Stimulated activated CD8-positive, alpha-beta memory T cell treated with anti-CD3 and anti-CD28 coated beads, Interleukin-4, amount 100 ng/mL, for 24 hours (primary cell): ENCODE measurements at places on chromosomes 4 and X.
A peak's percentile ranks its signal among the peaks of the same experiment; 100 is the strongest.

DNA sequence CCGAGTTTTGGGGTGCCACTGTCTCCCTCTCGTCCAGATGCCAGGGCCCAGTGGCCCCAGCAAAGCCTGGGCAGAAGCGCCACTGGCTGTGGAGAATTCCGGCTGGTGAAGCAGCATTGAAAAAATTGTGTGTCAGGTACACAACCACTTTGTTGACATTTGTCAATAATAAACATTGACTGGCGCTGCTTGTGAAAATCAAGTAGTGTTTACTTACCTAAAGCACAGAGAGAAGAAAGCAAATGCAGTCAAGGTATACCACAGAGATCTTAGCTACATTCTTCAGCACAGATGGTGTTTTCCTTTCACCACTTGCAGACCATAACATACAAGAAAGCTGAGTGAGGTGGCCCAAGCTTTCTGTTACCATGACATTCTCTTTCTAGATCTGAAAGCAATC is 14.5 kb upstream of the SLC7A11 start:
- no peak for DNase-seq

- DNase-seq: no peak
Measured at GRCh38 chr4:26345565-26345938, 24.7 kb downstream of the RBPJ start.

DNA sequence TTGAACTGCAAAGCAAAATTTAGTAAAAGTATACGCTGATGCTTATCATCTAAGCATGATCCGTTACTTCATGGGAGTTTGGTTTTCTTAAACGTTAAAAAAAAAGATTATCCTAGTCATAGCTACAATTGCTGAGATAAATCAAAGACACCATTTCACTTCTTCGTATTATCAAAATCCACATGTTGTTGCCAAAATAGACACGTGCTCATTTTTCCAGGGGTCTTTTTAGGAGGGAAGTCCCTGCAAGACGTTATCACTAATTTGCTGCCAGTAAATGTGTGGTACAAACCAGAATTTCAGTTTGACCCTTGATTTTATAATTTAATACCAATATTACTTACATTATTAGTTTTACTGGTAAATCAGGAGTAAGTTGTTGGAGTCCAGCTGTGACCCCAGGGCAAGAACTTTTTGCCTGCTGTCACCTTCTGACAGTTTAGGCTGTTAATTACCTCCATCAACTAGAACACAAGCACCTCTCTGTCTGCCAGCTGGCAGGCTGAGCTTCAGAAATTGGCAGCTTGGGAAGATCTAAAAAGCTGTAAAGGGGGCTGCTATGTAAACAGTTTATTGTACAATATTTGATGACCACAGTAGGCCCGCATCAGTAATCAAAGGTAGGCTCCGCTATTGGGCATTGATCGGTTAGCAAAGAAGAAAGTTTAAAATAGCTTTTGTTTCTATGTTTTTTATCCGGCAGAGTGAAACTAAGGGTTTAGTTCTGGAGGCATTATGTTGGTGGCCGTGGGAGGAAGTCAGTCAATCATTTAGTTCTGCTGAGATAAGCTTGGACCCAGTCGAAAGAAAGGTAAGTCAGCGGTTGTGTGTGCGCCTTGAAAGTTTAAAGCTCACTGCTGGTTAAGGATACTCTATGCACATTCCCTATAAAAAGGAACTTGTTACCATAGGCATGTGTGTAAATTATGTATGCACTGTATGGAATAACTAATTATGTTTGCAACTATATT is 196.4 kb downstream of the FBXO8 start:
- no peak for DNase-seq

DNA sequence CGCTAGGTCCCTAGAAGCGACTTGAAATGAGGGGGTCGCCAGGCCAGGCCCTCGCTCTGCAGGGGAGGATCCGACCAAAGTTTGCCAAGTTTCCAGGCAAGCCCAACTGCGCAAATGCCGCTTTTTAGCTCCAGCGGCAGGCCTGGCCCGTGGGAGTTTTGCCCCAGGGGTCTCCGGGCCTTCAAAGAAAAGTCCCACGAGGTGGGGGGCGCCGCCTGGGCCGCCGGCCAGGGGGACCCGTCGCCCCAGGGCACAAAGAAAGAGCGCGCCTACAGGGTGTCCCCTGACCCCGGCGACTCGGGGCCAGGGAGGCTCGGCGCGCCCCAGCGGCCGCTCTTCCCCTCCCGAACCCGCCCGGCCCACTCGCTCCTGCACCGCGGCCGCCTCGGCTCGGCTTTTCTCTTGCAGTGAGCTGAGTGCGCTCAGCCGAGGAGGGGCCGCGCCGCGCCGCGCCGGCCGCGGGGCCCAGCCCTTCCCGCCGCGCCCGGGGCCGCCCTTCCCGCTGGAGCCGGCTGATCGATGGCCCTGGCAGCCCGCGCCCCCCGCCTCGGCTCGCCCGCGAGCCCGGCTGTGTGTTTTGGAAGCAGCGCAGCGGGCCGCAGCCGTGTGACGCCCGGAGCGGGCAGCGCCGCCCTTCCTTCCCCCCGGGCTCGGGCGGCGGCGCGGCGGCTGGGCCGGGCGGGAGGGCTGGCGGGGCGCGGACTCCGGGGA is 754 bp upstream of the KLF3 start:
- no peak for DNase-seq

DNA sequence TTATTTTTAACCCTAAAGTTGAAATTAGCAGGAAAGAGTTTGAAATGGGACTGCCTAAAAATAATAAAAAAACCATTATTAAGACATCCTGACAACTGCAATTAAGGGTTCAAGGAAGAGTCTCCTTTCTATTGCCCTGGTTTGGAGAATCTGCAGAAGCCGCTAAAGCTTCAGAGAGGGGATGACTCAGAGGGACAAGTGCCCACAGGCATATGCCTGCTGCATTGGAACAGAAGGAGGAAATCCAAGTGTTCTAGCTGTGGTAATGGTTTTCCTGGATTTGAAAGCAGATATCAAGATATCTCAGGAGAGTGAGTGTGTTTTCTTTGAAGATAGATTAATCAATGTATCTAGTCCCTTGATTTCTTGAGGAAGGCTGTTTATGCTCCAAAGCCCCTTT is 235.1 kb upstream of the TAPT1 start:
- DNase-seq: no peak

DNA sequence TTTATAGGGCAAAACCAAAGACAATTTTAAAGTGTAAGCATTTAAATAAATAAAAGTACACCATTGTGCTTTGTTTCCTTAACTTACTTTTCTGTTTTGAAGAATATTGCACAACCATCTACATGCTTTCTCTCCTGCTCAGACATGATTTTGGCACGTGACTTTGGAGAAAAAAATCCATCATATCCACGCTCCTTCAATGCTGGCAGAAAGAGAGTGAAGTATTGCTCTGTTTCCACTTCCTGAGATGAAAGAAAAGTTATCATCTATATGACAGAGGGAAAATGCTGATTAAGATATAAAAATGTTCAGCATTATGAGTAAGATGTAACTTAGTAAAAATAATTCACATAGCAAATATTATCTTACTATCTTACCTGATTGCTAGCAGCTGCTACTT is 77.1 kb downstream of the CNOT6L start:
- no peak for DNase-seq

GRCh38 chrX:130726661-130727060 is 176.3 kb downstream of the ENOX2 start:
- no peak for DNase-seq

DNA sequence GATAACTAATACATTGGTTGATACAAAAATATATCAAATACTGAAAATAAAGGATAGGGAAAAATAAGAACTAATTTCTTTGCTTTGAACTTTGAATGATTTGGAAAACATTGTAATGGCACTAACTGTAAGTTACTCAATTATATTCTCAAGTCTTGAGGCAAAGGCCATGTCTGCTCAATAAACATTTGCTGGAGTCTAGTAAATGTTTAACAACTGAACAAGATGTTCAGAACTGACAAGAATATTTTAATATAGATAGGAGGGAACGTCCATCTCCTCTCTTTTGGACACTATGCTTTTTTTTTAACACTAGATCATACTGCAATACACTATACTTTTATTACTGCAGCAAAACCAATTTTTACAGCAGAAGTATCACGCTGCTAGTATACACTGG is 76.2 kb downstream of the PRSS12 start:
- no peak for DNase-seq

GRCh38 chr4:87014284-87014782 is 79.5 kb downstream of the AFF1 start:
- no peak for DNase-seq

- no peak for DNase-seq
Measured at GRCh38 chrX:125198546-125198945, 121.1 kb upstream of the TEX13C start.

DNA sequence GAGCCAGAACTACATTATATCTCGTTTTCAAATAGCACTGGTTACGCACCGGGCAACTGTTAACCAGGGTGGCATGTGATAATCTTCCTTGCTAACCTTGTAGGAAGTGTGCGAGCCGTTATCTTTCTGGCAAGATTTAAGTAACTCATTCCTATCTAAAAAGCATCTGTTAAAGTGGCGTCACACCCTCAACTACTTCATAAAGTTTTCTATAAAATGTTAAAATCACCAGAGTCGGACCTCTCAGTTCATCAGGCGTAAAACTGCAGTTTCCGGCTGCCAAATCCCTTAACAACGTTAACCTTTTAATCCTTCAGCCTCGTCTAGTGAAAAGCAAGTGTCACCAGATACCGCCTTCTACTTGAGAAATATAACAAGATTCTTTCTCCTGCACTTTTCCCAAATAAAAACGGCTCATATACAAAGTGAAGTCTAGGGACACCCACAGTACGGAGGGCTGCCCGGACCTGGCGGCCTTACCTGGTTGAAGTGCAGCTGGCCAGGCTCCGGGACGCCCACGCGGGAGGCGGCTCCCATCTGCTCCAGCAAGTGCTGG is 1.2 kb downstream of the SLC39A8 start:
- peak; percentile 56 for DNase-seq

DNA sequence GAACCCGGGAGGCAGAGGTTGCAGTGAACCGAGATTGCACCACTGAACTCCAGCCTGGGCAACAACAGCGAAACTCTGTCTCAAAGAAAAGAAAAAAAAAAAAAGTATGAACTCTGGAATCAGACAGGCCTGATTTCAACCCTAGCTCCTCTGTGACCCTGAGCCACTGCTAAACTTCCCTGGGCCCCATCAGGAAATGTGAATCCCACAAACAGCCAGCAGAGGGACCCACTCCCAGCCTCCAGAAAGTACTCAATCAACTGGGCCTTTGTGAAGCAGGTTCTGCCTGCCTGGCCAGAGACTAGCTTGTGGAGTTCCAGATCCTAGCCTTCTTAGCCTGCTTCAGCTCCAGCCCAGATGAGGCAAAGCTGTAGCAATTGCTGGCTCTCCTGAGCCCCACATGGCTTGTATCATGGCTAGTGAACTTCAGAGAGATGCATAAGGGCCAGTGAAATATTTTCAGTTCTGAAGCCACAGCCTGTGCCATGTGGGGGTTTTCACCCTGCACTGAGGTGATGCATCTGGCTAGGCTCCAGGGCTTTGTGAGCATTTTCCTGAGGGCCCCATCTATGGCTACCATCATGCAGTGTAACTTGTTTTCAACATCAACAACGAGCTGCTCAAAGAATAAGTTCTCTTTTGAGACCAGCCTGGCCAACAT is 7.2 kb upstream of the IDS start:
- DNase-seq: peak; percentile 30

DNA sequence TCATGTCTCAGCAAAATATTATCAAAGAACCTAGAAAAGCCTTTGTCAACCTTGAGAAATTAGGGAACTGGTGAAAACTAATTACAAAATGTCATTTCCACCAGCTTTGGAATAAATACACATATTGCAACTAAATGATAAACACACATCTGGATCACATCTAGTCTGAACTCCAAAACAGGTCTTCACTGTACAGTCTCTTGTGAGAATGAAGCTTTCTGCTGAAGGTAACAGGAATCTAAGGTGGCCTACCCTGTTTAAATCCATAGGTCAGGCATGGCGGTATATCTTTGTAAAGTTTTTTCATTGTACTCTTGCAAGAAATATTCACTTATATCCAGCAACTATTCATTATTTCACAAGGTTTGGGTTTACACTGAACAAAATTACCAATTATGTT is 1.7 kb downstream of the SH3D19 start:
- no peak for DNase-seq

GRCh38 chr4:134762053-134762452 is 560.5 kb upstream of the PABPC4L start:
- DNase-seq: no peak

DNA sequence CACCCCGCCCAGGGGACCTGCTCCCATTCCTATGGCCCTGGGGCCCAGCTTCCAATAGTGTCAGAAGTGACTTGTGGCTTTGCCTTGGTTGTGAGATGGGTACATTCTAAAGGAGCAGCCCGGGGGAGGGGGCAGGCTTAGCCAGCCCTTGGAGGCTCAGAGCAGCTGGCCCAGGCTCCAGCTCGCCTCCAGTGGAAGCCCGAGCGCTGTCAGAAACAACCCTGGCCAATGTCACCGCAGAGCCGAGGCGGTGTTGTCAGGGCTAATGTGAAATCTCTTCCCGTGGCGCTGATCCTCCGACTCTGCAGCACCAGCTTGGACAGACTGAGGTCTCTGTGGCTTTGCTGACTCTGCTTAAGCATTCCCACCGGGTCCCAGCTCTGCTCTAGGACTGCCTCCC is 29.2 kb upstream of the ZNF81 start:
- no peak for DNase-seq

DNA sequence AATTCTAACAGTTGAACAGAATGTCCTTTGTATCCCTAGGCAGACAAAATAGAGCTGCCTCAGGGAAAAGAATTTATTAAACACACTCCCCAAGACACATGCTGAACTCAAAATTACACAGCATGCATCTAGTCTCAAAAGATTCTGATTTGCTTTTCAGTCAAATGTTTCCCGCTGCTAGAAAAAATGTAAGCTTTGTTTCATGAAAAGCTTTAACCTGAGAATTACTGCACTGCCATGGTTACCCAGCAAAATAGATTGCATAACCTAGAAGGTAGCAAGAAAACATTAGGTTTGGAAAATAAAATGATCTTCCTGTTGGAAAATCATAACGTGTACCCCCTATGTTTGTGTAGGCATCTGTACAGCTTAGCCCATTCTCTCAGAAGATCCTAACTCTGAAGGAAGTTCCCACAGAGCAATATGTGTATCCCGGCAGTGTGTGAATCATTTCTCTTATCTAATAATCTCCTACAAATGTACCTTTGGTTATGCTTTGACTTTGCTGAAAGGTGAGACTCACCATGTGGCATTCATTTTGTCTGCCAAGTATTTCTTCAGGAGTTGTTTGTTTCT is 646.9 kb downstream of the STPG2 start:
- no peak for DNase-seq

DNA sequence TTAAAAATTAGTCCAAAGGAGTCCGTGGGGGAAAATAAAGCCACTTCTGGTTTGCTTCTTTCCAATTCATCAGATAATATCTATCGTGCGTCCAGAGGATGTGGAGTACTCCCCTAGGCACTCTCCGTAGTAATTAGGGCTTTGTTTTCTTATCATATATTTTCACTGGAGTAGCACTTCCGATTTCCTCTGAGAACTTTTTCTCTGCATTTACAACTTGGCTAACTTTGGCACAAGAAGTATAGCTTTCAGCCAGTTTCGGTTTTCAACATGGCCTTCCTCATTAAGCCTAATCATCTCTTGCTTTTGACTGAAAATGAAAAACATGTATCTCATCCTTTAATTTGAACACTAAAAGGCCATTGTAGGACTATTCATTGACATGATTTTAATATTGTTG is 80.5 kb downstream of the CASP3 start:
- DNase-seq: no peak
